ENCODE measurements at places on chromosomes 12 and 14.

- no peak for DNase-seq
These were observed 2.2 kb downstream of the DPF3 start for GRCh38 chr14:72891666-72892102.

DNA sequence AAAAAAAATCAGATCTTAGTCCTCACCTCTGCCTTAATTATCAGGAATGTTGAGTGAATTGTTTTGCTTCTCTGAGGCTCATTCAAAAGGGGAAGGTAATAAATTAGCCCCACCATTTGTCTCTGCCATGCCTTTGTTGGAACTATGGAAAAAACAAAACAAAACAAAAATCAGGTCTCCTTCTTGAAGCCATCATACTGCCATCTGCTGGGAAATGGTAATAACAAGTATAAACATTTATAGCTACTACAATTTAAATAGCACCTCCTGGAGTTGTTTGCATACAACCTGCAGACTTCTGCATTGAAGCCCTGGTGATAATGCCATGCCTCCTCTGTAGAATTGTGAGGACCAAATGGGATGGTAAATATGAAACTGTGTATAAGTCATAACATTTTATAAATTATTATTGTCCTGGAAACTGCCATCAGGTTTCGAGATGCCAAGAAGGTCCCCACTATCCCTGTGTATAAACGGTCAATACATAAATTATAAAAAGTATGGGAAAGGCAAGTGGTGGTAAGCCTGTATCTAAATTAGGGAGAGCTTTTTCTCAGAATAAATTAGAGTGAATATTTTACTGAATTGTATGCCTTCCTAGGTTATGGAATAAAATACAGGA, 87.2 kb upstream of the FGD4 start:
- no peak for DNase-seq

DNA sequence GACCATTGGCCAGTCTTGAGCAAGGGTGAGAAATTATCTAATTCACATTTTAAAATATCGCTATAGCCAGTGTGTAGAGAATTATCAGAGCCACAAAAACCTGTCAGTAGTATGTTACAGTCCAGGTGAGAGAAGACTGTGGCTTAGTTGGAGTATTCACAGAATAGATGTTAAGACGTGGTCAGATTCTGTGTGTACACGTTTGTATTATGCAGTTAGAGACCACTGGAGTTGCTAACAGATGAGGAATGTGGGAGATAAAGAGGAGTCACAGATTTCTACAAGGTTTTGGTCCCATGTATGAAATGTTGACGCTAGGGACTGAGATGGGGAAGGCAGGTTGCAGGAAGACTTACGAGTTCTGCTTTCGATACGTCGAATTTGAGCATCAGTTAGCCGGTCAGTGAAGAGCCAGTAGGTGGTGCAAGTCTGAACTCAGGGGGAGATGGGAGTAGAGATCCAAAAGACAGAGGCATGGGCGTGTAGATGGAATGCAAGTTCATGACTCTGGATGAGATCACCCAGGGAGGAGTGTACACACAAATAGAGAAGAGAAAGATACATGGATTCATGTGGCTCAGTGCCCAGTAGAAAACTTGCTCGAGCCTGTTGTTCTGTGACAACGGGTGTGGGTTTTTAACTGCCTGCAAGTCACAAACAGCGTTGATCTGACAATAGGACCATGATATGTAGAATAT, 114.8 kb upstream of the FLRT2 start:
- no peak for DNase-seq

DNA sequence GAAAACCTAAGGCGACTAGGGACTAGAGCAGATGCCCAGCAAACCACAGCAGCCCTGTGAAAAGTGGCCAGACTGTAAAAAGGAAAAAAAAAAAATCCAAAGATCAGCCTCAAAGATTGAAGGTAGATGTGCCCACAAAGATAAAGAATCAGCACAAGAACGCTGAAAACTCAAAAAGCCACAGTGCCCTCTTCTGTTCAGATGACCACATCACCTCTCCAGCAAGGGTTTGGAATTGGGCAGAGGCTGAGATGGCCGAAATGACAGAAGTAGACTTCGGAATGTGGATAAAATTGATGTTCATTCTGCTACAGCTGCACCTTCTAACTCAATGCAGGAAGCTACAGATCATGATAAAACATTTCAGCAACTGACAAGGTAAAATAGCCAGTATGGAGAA, 154.4 kb downstream of the GPHN start:
- DNase-seq, result no peak

GRCh38 chr14:97930166-97930565, 1133.0 kb downstream of the VRK1 start:
- no peak for DNase-seq

GRCh38 chr12:238116-238515, 24.2 kb upstream of the SLC6A12 start:
- no peak for DNase-seq

DNA sequence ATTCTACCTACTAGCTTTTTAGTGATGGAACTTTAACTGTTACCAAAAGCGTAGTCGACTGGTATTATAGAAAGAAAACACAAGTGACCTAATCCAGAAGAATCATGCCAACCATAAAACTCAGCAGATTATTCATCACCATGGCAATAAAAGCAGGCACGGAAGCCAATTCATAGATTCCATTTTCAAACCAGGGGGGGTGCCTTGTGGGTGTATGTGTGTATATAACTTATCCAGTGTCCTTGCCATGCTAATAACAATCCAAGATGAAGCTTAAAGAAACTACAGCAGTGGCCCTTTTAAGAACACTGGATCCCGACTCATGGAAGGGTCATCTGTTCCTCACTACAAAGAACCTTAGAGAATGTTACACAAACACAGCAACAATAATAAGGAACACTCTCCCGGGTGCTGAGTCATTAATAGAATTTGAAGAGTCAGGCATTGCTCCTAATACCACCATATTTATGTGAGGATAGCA, 61.0 kb downstream of the EPS8 start:
- DNase-seq, result no peak

DNA sequence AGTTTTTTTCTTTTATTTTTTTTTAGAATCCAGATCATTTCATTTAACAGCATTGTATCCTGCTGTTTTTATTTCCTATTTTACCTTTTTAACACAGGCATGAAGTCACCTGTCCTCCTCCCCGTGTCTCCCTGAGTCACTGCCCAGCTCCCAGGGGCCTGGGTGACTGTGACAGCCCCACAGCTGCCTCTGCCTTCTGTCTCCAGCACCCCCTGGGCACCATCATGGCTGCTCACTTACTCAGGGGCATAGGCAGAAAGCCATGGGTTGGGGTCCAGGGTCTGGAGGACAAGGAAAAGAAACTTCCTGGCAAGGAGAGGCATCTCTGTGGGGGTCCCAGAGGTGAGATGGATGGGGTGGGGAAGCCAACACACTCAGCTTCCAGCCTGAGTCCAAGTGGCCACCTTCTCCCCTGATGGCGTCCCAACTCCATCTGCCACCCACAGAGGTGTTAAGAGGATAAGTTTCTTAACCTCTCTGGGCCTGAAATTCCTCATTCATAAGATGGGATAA, 25.3 kb downstream of the TMEM63C start:
- no peak for DNase-seq

- no peak for DNase-seq
These were observed 95.7 kb downstream of the PPP2R5C start for GRCh38 chr14:101857226-101857625.

DNA sequence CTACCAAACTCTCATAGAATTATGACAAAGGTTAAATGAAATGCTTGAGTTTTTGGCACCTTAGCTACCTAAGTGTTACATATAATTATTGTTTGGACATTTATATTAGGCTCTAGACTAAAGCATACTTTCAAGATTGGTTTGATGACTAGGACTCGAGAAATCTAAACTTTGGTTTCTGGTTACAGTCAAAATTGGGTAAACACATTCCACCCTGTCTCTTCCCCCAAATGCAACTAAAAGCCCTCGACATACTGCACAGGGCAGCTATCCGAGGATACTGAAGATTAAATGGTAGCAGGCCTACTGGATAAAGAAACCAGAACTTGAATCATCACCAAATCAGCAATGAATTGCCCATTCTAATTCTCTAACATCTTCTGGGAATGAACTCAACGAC, 369.1 kb downstream of the PRKD1 start:
- DNase-seq, result no peak

GRCh38 chr12:152440-152839, 61.5 kb downstream of the SLC6A12 start:
- no peak for DNase-seq

Measured in activated CD4-positive, CD25-positive, alpha-beta regulatory T cell treated with anti-CD3 and anti-CD28 coated beads, Interleukin-2, amount 50 U/mL, for 72 hours (primary cell).